AG09319 (cell line): ENCODE measurements at places on chromosomes 7 and 10.

- no peak for DNase-seq
Measured at GRCh38 chr10:14219411-14219810, 111.3 kb downstream of the FRMD4A start.

GRCh38 chr7:49639068-49639593 lies 134.3 kb upstream of the VWC2 start:
- DNase-seq = no peak

- DNase-seq = no peak
Measured at GRCh38 chr10:97483506-97483905, 14.7 kb downstream of the MMS19 start.

GRCh38 chr10:84269162-84269561 lies 24.3 kb downstream of the RGR start:
- no peak for DNase-seq

- DNase-seq = no peak
Measured at GRCh38 chr7:44081266-44081748, 1.0 kb downstream of the POLM start.

DNA sequence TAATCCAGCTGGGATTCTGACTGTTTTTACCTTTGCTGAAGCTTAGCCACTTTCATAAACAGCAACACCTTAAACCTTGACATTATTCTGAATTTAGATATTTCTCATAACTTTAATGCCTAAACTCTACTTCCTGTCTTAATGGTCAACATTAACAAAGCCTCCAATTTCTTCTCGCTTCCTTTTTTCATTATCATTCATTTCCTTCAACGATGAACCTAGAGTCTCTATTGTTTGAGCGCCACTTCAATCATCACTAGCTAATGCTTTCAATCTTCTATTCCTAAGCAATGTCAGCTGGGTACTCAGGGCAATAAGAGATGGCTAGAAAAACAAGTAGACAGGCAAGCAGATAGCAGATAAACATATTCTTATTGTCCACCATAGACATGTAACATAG lies 96.6 kb upstream of the TMEM196 start:
- DNase-seq = no peak

GRCh38 chr10:115939101-115939854 lies 333.7 kb downstream of the GFRA1 start:
- DNase-seq = no peak

DNA sequence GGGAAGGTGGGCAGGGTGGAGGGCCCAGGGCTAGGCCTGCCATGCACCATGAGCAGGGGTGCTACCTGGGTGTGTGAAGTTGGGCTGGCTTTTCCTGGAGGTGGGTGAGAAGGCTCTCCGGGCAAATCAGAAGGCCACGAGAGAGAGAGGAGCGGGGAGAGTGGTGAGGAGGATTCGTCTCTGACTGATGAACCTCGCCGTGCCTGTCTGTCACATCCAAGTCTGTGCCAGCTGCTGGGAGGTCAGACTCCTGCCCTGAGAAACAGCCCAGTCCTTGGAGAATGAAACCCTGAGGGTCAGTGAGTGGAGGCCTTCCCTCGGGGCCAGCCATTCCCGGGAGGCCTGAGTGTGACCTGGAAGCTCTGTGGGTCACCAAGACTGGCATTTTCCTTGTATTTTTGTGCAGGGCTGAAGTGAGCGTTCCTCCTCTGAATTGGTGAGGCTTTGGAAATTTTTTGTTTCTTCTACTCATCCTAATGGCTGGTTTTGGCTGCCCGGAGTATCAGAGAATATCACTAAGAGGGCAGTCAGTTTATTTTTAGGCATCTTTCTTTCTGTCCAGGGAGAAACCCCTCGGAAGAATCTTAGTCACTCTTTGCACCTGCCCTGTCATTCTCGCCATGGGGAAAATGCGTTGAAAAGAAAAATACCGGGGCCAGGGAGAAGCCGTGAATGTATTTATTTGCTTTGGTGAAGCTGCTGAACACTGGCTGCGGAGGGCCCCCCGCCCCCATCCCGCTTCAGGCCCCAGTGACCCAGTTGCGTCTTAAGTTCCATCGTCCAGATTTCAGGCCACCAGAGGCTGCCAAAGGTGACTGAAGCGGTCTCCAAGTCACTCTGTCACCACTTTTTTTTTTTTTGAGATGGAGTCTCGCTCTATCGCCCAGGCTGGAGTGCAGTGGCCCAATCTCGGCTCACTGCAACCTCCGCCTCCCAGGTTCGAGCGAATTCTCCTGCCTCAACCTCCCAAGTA lies 6.5 kb upstream of the AP5Z1 start:
- no peak for DNase-seq

DNA sequence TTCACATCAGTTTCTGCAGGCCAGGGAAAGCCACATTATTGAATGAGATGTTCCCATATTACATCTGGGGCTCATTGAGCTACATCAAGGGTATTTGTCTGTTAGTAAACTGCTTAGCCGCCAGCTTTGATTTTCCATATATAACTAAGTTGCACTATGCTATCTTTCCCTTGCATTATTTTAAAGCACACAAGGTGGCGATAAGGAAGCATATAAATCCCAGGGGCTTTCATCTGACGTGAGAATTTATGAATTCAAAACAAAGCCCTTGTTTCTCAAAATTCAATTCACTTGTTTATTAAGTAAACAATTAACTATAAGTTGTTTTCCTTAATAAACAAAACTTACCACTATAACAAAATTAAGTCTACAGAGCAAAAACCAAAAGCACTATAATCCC lies 334.1 kb upstream of the TPK1 start:
- DNase-seq = no peak

DNA sequence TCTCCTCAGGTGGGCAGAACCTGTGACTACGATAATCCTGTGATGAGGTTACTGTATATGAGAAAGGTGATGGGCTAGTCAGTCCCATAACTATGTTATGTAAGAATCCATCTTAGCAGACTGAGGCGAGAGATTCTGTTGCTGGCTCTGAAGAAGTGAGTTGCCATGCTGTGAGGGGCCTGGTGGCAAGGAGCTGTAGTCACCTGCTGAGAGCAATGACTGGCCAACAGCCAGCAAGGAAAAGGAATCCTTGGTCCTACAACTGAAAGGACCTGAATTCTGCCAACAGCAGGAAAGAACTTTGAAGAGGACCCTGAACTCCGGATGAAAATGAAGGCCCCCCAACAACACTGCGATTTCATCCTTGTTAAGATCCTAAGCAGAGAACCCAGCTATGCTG lies 31.0 kb upstream of the DNAJB12 start:
- DNase-seq = no peak

GRCh38 chr10:88386204-88386788 lies 196.8 kb downstream of the RNLS start:
- DNase-seq = no peak

DNA sequence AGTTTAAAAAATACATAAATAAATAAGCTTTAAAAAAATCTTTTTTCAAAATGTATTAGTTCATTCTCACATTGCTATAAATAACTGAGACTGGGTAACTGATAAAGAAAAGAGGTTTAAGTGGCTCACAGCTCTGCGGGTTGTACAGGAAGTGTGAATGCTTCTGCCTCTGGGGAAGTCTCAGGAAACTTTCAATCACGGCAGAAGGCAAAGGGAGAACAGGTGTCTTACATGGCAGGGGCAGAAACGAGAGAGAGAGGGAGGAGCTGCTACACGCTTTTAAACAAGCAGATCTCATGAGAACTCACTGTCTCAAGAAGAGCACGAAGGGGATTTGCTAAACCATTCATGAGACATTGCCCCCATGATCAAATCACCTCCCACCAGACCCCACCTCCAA lies 114.6 kb downstream of the DNAJC1 start:
- no peak for DNase-seq

DNA sequence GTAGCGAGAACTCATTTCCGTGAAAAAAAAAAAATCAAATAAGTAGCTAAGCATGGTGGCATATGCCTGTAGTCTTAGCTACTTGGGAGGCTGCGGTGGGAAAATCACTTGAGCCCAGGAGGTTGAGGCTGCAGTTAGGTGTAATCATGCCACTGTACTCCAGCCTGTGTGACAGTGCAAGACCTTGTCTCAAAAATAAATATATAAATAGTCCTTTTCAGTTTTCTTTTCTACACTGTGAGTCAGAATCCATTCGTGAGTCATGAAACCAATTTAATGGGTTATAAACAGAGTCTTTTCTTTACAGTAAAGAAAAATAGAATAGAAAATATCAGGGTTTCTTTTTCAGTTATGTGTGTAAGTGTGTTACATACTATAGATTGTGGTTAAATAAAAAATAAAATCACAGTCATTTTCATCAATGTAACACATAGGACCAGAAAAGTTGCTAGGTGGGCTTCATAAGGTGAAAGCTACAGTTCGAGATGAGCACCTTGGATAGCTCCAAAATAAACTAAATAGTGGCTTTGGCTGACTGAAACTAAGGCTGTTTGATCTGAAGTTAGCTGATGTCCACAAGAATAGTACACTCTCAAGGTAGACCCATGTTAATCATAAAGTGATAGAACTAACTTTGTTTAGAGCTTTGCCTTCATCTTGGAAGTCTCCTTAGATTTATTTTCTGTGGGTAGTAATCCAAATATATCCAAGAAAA lies 781.1 kb downstream of the GATA3 start:
- DNase-seq = no peak

DNA sequence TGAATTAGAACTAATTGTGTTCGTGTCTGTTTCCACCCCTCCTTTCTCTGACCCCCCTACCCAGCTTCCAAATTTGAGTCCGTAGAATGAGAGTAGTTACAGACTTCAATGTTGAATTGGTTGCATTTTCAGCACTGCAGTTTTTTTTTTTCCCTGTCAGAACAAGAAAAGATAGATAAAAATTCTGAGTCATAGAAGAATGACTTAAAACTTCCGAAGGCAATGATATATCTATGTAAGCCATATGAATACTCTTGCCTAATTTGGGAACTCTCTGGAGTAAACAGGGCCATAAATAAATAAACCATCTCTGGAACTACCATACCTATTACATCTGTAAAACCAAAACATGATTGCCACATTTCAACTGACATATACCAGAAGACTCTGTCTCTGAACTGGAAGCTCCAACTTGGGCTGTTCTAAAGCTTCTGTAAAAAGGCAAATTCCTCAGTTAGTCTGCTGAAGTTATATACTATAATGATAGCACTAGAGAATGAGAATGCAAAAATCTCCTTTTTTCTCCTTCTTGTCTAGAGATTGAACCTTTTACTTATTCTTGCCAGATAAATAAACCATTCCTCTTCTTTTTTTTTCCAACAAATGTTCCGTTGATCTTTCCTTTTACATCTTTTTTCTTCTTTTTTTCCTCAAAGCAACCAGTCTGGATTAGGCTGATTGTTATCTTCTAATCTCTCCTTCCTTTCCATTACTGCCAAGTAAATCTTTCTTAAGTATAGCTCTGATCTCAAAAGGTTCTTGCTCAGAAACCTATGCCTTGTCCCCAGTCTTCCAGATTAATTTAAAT lies 23.5 kb downstream of the VCL start:
- DNase-seq = no peak

DNA sequence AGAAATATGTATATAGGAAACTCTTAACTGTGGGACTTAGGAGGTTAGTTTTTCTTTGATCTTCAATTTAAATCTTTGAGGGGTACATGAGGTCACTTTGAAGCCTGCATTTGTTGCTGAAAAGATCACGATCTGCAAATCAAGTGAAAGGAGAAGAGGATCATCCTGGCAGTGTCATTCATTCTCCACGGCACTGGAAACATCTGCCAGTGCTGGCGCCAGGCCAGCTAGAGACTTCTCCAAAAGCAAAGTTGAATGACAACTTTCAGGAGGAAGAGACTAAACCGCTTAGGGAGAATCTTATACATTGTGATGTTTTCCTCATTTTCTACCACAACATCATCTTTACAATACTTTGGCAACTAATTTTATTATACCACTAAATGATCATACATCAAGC lies 42.5 kb downstream of the MRC1 start:
- DNase-seq = no peak

- DNase-seq = no peak
Measured at GRCh38 chr10:78540355-78541076, 506.9 kb downstream of the RPS24 start.

- no peak for DNase-seq
Measured at GRCh38 chr10:121526135-121526790, 72.0 kb downstream of the FGFR2 start.

DNA sequence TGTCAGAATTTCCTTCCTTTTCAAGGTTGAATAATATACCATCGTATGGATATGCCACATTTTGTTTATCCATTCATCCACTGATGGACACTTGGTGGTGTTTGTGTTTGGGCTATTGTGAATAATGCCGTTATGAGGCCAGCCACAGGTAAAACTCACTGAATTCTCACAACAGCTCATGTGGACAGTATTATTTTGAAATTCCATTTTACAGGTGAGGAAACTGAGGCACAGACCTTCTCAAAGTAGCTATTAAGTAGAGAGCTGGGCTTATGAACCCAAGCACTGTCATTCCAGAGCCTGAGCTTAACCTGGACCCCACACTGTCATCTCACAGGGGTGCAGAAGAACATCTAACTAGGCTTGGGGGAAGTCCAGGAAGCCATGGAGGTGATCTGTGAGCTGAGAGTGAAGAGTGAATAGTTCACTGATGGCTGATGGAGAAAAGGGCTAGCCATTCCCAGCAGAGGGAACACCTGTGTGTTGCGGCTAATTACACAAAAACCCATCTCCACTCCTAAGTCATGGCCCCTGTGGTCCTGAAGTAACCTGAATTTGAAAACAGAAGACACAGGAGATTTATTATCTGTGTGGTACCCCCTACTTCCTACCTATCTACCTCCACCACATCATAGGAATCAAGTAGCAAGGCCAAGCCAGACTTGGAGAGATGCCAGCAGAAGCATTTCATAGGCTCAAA lies 8.7 kb downstream of the INMT start:
- no peak for DNase-seq

DNA sequence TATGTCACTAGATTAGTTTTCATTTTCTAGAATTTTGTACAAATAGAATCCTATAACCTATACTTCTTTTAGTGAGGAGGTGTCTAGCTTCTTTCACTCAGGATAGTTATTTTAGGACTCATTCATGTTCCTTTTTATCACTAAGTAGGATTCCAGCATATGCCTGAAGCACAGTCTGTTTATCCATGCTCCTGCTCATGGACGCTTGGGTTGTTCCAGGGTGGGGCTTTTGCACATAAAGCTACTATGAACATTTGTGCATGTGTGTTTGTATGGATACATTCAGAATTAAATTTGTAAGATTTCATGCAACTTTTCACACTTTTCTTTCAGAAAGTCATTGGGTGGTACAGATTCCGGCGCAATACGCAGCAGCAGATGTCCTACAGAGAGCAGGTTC lies 24.6 kb downstream of the ABRAXAS2 start:
- DNase-seq = no peak

GRCh38 chr7:151114151-151115090 lies 28.1 kb downstream of the AGAP3 start:
- no peak for DNase-seq

DNA sequence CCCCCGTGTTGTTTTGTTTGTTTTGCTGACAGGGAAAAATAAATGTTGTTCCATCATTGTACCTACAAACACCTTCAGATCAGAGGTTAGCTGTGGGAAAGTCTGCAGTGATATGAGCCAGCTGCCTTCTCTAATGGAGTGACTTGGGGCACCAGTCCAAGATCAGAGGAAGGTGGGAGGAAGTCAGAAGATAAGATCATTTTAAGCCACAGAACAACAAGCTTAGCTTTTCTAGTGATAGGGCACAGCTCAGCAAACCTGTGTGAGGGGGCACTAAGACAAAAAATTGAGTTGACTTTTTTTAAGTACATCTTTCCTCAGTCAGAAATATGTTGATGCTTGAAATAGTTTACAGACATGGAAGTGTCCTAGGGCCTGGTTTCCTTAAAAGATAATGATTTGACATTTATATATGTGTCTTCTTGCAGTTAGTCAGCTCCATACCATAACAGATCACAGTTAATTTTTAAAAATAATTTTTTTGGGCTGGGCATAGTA lies 240.3 kb upstream of the KAT6B start:
- DNase-seq = no peak
